ENCODE measurements at places on chromosomes 4 and X.

- DNase-seq = no peak
Observed at GRCh38 chrX:128769495-128769894, 717.3 kb upstream of the ACTRT1 start.

DNA sequence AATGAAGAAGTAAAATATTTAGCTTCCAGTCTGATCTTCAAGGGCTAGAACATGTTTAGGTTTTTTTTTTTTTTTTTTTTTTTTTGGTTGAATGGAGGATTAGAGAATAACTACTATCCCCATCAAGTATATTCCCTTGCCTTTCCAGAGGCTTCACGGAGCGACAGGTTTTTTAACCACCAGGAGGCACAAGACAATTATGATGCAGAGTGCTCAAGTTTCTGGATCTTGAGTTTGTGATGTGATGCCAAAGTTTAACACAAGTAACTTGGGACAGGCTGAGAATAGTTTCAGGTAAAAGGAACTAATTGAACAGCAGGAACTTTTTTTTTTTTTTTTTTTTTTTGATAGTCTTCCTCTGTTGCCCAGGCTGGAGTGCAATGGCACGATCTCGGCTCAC is 30.3 kb downstream of the CCNI start:
- DNase-seq = no peak

DNA sequence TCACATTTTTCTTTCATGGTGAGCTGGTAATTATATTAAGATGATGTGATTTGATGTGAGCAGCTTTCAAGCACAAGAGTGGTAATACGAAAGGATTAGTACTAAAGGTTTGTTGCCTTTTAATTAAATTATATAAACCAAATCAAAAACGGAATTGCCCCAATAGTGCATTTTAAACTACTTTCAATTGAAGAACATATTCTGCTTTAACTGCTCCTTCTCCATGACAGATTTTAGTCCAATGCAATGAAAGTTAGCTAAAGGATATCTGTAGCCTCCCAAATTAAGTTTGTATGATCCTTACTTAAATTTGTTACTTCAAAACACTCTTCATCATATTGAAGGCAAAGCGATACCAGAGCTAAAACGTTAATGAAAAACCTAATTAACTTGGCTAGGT is 447.1 kb upstream of the AMOT start:
- no peak for DNase-seq

DNA sequence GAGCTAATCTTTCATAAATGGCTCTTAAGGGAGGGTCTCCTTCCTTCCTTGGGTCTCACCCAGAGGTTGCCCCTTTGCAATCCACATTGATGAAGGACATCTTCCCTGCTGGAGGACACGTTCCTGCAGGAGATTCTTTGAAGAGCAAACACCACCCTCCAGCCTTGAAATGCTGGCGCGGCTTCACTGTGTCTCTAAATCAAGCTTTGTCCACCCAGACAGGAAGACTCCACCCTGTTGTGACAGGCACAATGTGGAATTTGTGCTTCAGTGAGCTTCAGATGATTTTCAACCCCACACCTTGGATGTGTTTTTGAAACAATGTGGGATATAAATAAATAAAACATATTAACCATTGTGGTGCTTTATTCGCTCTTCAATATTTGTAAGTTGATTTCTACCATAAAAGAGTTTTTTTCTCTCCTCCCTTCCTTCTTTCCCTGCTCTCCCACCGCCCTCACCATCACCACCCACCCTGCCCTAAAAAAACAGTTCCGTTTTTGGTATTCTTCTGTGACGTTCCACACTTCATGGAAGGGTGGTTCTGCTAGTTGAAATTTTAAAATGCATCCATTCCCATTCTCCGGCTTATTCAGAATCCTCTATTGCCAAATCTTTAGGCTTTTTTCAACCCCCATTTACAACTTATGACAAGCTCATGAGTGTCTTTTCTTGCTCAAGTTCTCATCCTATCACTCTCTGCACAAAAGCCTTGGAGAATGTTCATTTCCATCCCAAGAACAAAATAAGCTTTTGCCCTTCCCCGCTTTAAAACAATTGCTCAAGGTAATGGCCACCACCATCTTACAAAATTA is 264.3 kb downstream of the RAPGEF2 start:
- no peak for DNase-seq

GRCh38 chr4:93403571-93403970 is 425.0 kb upstream of the ATOH1 start:
- no peak for DNase-seq

GRCh38 chr4:40305328-40306170 is 29.6 kb upstream of the CHRNA9 start:
- DNase-seq = no peak

GRCh38 chr4:123972031-123972430 is 575.4 kb downstream of the SPRY1 start:
- DNase-seq = no peak

DNA sequence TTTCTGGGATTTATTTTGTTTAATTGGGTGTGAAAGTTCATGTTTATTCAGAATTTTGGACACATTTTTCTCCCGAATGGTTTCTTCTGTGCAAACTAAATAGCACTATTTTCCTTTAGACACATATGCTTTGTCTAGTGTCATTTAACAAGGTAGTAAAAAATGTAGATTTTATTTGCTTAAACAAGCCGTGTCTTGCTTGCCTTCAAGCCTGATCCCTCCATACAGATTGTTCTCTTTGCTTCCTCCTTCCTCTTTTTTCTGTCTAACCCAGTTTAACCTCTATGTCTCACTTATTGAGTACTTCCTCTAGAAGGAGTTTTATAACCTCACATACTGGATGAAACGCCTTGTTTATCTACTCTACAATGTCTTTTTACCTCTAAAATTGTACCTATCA is 211.8 kb downstream of the NPFFR2 start:
- no peak for DNase-seq

DNA sequence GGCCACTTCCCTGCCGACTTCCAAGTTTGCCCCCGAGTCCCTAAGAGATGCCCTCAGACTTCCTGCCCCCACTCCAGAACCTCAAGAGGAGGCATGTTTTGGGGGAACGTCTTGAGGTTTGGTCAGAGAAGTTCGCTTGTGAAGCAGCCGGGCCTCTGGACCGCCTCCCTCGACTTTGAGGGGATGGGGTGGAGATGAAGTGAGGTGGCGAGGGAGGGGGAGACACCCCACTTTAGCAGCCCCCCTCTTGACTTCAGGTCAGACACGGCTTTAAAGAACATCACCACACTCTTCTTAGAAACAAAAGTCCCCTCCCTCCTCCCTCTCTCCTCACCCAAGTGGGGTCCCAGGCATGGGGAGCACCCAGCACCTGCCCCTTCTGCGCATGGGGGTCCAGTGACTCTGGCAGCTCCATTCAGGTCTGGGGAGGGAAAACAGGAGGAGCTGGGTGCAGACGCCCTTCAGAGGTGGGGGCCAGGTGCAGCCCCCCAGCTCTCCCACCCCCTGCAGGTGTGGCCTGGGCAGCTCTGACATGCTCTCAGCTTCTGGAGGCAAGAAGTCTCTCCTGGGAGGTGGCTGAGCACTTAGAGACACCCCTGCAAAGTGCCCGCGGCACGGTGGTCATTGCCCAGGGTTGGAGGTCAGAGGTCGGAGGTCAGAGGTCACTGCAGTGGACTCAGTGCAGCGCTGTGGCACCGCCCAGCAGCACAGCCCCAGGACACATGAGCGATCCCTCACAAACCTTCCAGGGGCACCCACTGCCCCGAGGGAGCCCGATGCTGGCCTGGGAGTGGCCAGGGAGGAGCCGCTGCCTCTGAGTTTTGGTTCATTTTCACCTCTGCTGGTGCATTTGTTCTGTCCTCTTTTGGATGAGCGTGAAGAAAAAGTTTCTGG is 108.8 kb downstream of the CPZ start:
- no peak for DNase-seq

- no peak for DNase-seq
Observed at GRCh38 chr4:128060121-128060698, 902 bp upstream of the LARP1B start.

- DNase-seq = no peak
Observed at GRCh38 chr4:56208103-56208502, 179.2 kb downstream of the AASDH start.

All from NCI-H524 (cell line).